ENCODE measurements at places on chromosomes 4 and X.
A peak's percentile ranks its signal among the peaks of the same experiment; 100 is the strongest.

- no peak for DNase-seq
These were observed 288.8 kb downstream of the GRIA2 start for GRCh38 chr4:157509341-157509740.

- no peak for DNase-seq
These were observed 298.7 kb upstream of the TENM3 start for GRCh38 chr4:181944527-181944926.

DNA sequence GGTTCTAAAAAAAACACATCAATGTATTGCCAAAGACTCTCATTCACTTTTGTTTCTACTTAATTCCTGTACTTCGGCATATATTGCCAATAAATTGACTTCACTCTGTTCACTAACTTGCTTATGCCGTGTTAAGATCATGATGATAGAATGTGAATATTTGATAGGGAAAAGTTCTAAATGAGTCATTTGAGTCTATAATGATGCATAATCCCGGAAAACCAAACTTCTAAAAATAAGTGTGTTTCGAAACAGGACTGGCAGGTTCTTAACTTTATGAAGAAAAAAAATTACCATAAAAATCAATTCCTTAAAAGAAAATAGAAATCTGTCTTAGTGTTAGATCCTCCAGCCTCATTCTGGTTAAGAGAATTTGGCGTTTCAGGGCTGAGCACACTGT lies 387.5 kb upstream of the FTHL17 start:
- no peak for DNase-seq

GRCh38 chrX:111010111-111010510 lies 85.9 kb upstream of the PAK3 start:
- DNase-seq: no peak

DNA sequence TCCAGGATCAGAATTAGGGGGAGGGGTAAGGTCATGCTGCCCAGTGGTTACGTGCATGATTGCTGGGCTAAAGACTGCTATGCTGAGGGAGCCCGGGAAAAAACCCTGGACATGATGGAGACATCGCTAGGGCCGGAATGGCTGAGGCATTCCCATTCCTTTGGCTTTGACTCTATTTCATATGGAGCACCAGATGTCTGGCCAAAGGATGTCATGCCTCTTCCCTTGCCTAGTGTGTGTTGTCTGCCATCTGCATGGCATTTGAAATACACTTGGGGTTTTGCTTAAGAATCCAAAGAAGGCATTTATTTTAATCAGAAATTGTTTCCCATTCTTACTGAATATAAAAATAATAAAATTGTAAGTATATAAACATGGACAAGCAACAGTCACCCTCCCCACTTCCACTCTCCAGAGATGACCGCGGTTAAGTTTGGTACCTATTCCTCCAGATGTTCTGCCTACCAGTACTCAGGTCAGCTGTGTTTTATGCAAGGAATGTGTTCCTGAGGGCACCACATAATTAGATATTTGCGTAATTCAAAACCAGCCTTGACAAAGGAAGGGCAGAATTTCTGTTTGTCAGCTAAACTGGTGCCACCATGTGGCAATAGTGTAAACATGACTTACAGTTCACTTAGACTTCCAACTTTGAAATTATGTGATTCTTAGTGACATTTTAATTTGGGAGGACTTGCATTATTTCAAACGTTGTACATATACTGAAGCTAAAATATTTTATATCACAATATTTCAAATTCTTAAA lies 105.9 kb downstream of the CT47B1 start:
- peak; percentile 40 for DNase-seq

DNA sequence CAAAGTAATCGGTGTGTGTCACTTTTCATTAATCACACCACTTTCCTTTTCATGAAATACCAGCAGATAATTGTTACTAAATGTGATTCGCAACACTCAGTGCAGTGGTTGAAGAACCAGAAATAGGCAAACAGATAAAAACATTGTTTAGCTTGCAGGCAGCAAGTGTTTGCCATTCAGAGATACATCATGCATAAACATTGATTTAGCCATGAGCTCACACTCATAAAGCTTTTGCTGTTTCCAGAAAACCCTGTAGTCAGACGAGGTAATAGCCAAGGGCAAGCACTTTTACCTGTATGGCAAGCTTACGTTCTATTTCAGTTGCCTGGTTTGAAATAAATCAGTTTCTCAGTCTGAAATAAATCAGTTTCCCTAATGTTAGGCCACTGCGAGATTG lies 542.0 kb upstream of the TENM3 start:
- no peak for DNase-seq

DNA sequence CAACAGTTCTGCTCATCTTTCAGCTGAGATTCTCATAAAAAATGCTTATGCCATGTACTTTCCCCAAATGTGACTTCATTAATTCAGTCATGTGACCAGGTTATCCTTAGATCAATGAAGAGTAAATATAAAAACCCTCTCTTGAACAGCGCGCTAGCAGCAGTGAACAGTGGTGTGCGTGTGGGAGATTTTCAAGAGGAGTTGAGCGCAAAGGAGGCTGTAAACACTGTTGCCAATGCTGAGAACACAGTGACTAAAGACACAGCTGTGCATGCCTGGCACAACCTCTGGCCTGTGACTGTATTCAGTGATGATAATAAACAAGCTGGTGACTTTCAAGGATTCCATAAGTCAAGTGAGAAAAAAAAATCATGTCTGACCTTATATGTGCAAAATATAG lies 25.1 kb downstream of the MSX1 start:
- DNase-seq: no peak

DNA sequence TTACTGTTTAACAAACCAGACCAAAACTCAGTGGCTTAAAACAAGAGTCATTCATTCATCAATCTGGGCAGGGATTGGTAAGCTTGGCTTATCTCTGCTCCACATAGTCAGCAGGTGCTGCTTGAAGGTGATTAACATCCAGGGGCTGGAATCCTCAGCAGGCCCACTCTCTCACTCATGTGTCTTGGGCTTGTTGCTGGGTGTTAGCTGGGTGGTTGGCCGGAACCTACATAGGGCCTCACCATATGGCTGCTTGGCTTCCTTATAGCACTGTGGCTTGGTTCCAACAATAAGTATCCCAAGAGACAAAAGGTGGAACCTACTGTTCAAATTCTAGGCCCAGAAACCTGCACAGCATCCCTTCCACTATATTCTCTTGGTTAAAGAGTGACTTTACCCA lies 125.0 kb downstream of the RASGEF1B start:
- DNase-seq: no peak

- DNase-seq: no peak
These were observed 318.2 kb downstream of the PPP1R2C start for GRCh38 chrX:42459735-42460134.

DNA sequence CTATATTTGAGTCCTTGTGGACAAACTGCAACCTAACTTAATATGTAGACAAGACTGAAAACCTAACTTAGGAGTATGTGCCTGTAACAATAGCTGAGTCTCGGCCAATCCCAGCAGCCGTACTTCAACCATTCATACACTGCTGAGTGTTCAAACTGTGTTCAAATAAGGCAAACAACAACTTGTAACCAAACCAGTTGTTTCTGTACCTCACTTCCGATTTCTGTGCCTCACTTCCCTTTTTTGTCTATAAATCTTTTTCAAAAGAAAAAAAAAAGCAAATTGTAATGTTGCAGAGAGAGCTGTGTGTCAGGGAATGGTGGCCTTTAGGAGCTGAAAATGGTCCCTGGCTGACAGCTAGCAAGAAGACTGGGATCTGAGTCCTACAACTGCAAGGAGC lies 46.0 kb downstream of the GEMIN8 start:
- peak; percentile 40 for DNase-seq

GRCh38 chrX:110951472-110952269 lies 144.3 kb upstream of the PAK3 start:
- DNase-seq: no peak

- no peak for DNase-seq
These were observed 601.1 kb downstream of the ANKRD50 start for GRCh38 chr4:124111411-124111810.

- DNase-seq: no peak
These were observed 59.1 kb downstream of the LUZP4 start for GRCh38 chrX:115348446-115349225.

DNA sequence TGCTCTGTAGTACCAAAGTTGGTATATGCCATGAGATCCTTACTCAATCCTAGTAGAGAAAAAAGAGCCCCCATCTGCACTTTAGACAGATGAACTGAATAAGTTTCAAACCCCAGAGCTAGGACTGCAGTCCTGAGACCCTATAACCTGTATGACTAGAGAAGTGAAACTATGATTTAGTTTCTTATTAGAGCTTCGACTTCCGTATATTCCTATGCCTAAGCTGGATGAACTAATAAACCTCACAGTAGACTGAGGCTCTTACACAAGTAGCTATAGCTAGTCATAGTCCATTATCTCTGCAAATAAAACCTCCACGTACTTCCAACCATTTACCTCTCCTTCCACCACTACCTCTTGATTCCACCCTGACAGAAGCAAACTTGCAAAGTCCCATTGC lies 6.3 kb upstream of the OTUD4 start:
- DNase-seq: peak; percentile 51

DNA sequence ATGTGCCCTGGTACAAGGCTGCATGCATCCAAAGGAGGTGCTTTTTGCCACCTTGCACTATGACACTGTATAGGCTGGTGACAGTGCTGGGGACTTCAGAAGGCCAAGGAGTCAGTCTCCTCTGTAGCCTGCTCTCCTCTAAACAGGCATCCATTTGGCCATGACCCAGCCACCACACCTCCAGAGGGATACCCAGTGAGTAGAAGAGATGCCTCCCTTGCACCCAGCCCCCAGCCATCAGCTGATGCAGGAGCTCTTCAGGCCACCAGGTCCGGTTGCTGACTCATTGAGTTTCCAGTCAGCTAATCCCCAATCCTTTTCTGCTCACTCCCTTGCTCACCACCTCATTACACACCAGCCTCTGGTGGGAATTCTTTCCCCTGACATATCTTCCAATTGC lies 99.8 kb downstream of the PJA1 start:
- DNase-seq: no peak

DNA sequence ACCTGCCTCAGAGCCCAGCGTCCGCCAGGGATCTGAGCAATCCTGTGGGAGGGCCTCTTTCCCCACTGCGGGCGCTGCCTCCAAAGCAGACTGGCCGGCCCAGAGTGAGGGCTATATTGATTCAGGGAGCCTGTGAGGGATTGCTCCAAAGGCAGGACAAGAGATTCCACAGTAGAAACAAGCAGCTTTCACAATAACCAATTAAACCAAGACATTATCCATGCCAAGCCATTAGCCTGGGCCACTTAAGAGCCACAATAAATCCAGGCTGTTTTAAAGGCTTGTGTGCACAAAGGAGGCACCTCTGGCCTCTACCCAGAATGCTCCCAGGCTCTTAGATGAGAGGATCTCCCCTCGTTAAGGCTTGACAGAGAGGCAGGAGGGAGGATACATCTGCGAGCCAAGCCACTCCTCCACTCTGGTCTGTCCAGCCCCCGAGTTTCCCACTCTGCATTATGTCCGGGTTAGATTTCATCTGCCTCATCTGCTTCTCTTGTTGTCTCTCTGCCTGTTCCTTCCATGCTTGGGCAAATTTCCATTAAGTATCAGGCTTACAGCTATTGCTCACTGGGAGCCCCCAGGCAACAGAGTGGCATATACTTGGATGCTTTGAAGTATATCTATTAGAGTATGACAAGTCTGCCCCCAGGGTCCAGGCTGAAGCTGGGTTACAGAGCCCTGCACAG lies 357.9 kb downstream of the UNC5C start:
- no peak for DNase-seq

DNA sequence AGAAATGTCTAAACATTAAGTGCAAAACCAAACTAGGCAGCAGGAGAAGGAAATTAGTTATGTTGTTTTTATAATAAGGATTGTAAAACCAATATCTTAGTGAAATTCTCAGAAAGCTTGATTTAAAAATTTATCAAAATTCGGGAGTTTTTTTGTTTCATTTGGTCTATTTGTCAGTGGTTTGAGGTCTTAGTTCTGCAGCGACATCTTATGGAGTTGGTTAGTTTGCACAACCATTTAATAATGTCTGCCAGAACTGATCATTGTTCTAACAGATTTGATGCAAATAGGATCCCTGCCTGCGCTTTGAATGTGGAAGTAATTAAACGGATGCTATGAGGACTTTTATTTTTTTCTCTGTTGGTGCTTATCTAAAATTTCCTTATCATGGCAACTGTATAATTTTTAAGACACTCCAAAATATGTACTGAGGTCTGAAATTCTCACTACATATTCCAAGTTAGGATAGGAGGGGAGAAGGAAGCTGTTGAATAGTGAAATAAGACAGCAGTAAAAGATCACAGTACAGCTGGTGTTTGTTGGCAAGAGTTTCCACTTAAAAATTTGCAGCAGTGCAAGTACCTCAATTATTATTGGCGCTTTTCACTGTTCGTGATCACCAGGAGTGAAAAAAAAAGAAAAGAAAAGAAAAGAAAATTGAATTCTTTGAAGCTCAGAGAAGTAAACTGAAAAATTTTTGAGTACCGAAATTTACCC lies 2521.4 kb downstream of the ARAP2 start:
- DNase-seq: no peak

- no peak for DNase-seq
These were observed 14.6 kb upstream of the MED28 start for GRCh38 chr4:17599826-17600225.

DNA sequence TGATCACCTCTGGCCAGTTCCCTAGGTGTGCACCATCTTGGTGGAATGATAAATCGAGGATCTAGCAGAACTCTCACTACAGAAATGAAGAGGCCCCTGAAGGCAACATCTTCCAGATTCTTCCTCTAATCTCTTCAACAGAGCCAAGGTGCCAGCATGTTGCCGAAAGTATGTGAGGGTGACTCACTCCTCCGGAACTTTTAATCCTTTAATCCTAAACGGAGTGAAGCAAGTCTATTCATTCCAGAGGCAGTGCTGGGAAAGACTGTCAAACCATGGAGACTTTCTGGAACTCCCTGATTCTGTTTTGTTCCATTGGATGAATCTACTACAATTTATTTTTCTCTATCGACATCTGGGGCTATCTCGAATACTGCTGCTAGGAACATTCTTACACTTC lies 68.7 kb downstream of the SUPT20HL2 start:
- DNase-seq: no peak

DNA sequence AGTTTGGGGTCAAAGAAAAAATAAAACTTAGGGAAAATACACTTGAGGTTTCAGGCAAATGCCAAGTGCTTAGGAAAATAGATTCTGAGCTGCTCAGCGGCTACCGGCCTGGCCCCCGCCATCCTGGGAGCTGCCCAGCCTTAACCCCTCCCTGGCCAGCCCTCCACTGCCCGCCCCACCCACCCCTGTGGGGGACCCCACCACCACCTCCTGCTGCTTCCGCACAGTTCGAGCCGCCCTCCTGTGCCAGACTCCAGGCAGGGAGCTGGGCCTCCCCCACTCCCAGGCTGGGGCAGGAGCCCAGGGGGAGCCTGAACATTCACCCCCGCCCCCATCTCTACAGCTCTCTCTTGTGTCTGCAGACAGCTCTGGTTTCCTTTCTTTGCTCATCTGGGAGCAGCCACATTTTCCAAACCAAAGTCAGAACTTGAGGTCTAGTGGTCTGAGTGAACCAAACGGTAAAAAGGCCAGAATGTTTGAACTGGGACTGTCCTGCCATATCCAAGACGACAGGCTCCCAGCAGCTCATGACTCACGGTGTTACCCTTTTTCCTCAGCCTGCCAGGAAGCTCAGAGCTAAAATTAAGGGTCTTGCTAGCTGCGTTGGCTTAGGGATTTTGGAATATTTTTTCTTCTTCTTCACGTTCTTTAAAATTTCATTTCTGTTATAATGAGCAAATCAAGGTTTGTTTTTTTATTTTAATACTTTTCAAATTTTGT lies 4.7 kb upstream of the FGFR3 start:
- DNase-seq: no peak
